NK-92 treated with Interleukin-12 subunit alpha and Interleukin-12 subunit beta, amount 100 ng/mL, for 24 hours (cell line): ENCODE measurements at places on chromosomes 6 and 20.

DNA sequence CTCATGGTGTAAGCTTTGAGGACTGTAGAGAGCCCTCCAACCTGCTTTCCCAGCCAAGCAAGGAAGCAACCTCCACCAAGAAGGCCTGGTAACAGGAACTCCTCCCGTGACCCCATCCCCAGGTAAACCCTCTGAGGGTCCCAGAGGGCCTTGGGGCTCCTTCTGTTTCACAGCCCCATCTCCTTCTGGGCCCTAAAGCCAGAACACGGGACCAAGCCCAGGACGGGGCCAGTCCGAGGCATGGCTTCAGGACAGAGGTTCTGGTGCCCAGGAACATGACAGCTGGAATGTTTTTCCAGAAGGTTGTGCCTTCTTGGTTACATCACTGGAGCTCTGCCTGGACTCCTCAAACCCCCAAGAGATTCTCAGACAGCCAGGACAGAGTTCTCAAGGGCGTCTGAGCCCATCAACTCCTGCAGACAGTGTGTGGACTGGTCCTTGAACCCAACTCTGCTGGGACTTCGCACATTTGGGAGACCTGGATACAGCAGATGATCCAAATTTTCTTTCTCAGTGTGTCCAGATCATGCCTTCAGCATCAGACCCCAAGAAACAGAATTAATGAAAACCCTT is 43.1 kb downstream of the RRBP1 start:
- no peak for DNase-seq

GRCh38 chr6:71287038-71287437 is 1.6 kb upstream of the OGFRL1 start:
- DNase-seq, result no peak

DNA sequence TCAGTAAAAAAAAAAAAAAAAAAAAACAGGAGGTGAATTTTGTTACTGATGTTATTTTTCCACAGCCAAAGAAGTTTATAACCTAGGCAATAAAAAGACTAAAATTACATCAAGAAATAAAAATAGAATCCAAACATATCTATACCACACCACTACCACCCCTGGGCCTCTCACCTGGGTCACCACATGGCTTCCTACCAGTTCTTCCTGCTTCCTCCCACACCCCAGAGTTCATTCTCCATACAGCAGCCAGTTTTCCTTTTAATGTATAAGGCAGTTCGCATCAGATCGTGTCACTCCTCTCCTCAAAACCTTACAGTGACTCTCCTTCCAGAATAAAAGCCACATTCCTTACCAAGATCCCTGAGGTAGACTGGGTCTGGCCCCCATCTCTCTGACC is 23.9 kb downstream of the ROS1 start:
- no peak for DNase-seq

DNA sequence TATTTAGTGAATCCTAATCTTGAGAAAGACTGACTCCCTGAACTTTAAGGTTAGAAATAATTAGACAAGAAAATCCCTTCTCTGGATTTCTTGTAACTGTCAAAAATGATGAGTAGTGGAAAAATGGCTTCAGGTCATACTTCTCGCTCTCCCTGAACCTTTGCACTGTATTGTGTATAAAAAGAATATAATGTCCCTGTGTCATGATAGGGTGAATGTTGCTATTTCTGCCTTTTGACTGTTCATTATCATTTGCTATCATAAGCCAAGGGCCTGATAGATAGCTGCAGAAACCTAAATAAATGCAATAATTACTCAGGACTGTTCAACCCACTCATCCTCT is 39.3 kb downstream of the ALDH8A1 start:
- no peak for DNase-seq

- no peak for DNase-seq
Observed at GRCh38 chr6:43089874-43090558, 13.9 kb downstream of the PTK7 start.

- no peak for DNase-seq
Observed at GRCh38 chr6:119255492-119255891, 94.1 kb downstream of the MAN1A1 start.

- DNase-seq, result no peak
Observed at GRCh38 chr20:46220455-46221207, 87.7 kb downstream of the CDH22 start.

DNA sequence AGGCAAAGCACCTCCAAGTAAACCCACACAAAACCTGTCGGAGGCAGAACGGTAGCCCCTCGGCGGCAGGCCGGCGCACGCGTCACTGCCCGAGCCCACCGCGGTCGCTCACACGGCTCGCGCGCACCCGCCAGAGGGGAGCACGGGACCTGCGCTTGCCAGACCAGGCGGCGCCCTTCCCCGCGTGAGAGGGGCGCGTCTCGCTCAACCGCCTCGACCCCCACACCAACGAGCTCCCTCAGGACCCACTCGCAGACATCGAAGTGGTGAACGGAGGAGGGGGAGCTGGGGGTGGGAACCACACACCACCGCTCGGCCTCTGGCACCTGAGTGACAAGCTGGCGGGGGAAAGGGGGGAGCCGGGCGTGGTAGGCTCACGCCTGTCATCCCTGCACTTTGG is 1513.4 kb upstream of the DEFB115 start:
- no peak for DNase-seq

GRCh38 chr6:14082771-14083170 is 34.8 kb upstream of the CD83 start:
- no peak for DNase-seq

- DNase-seq, result no peak
Observed at GRCh38 chr6:4803343-4803744, 27.1 kb downstream of the CDYL start.

GRCh38 chr6:3751730-3752530 is 417 bp upstream of the PXDC1 start:
- DNase-seq, result no peak

- DNase-seq, result no peak
Observed at GRCh38 chr6:119183457-119183856, 105.0 kb upstream of the FAM184A start.

- no peak for DNase-seq
Observed at GRCh38 chr6:89215391-89215790, 1.8 kb downstream of the GABRR1 start.

- no peak for DNase-seq
Observed at GRCh38 chr6:16295060-16295459, 56.7 kb downstream of the GMPR start.

DNA sequence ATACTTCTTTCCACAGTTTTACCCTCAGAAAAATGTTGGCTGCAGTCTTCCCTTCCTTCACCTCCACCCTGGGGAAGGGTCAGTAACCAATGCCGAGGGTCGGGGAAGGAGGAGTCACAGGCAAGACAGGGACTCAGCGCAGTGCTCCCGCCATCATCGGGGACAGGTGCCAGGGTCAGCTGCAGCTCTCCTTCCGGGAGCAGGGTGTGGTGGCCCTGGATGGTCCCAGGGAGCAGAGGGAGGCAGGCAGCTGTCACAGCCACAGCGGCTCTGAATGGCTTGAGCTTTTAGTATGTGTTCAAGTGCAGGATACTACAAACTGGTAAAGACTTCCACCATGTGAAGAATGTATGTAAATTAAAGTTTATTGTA is 26.0 kb upstream of the PI16 start:
- no peak for DNase-seq

DNA sequence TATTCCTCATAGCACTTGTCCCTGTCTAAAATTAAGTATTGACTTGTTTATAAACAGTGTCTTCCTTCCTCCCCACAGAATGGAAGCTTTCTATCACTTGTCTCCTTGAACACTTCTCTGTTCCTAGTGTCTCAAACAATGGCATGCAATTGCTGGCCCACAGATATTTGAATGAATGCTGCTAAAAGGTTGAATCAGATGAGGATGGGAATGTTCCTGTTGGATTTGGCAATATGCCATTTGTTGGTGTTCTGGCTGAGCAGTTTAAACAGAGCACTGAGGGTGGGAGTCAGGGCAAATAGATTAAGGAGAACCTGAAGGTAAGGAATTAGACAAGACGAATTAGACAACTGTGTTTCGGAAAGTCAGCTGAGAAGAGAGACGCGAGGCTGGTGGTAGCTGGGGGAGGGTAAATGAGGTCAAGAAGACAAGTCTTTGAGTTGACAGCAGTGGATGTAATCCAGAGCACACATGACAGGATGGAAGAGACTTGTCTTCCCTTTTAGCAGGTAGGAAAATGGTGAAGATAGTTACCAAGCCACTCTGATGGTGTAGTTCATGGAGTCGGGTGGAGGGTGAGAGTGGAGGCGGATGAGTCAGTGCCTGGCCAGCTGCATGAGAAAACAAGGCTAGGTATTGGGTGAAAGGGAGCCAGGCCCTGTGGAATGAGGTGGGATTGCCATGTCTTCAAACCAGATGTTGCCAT is 58.3 kb upstream of the GNRH2 start:
- DNase-seq, result no peak

DNA sequence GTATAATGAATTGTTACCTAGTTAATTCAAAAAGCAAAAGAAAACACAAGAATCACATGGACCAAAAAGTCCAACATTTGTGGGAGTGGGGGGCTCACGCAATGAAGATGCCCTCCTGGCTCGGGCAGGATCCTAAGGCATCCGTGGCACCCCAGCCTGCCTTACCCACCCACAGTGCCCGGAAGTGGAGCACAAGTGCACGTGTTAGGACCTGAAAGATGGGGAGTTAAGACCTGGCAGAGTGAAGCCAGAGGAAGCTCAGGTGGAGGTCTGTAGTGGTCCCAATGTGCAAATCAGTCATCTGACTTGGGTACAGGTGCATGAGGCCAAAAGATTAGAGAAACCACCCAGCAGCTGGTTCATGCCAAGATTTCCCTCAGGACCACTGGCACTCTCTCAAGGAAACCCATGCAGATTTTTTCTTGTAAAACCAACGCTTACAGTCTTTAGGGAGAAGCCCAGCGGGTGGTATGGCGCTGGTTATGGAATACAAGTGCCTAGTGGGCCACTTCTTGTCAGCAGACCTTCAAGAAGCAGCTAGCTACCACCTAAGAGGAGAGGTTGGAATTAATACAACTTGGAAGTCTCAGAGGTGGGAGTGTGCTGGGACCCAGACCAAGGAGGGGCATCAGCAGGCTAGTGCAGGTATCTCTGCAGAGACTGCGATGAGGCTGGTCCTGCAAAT is 42.1 kb downstream of the BFSP1 start:
- DNase-seq, result no peak

DNA sequence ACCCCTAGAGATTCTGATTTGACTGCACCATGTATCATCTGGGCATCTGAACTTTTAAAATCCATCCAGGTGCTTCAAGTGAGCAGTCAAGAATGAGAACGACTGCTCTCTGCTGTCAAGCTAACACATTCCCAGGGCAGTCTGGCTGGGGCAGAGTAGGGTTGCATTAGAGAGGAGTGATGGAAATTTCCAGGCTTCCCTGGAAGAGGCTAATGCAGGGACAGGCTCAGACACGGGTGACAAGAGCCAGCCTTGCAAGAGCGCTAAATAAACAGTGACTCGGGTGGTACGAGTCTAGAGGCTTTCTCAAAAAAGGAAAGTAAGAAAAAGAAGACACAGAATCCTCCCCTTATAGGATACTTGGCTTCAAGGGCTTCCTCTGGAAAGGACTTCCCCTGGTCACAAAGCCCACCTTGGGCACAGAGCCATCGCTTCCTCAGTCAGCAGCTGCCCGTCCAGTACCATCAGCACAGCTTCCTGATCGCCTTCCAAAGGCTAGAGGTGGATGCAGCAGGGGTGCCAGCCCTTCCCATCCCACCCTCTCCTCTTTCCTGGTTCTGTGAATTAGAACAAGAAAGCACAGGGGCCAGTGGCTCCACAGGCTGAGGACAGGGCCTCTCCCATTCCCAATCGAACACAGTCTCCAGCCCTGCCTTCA is 177.4 kb upstream of the RREB1 start:
- no peak for DNase-seq
